ENCODE measurements at places on chromosomes 7 and 10. TPM values are rescaled to one million over a fixed set of nuclear protein-coding genes. Genes with fewer than 3 reads are reported as not detected.

GRCh38 chr7:1388703-1389335 lies 70.5 kb downstream of the MICALL2 start:
- peak; percentile 53 for DNase-seq
- no peak overlapping the region for H3K4me3 ChIP-seq
- H3K4me1 ChIP-seq: no peaks in the 10 kb centered on the region
- peaks cover 97% of the 10 kb centered on the region for H3K27me3 ChIP-seq
- H3K36me3 ChIP-seq: no peaks in the 10 kb centered on the region

Gene SPDYE6
- polyA plus RNA-seq: not detected

DNA sequence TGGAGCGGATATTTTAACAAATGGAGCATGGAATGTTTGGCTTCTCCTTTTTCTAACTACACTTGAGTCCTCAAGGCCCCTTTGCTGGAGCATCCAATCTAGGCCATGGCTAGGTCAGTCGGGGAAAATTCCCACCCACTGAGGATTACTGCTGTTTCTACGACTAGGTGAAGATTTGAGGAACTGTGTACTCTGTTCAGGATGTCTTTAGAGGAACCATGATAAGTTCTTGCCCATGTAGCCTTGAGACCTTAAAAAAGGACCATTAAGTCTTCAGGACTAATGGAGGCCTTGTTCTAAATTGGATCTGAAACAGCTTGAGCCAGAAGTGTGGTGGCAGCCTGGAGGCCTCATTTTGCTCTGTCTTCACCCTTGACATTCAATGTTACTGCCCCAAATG lies 6.2 kb downstream of the AGK start:
- H3K4me3 ChIP-seq: no peak overlapping the region
- peaks cover 32% of the 10 kb centered on the region for H3K36me3 ChIP-seq
- no peaks in the 10 kb centered on the region for H3K27me3 ChIP-seq
- H3K4me1 ChIP-seq: peaks cover 2% of the 10 kb centered on the region
- no peak overlapping the region for H3K27ac ChIP-seq

Gene SFRP5
- polyA plus RNA-seq: not detected

DNA sequence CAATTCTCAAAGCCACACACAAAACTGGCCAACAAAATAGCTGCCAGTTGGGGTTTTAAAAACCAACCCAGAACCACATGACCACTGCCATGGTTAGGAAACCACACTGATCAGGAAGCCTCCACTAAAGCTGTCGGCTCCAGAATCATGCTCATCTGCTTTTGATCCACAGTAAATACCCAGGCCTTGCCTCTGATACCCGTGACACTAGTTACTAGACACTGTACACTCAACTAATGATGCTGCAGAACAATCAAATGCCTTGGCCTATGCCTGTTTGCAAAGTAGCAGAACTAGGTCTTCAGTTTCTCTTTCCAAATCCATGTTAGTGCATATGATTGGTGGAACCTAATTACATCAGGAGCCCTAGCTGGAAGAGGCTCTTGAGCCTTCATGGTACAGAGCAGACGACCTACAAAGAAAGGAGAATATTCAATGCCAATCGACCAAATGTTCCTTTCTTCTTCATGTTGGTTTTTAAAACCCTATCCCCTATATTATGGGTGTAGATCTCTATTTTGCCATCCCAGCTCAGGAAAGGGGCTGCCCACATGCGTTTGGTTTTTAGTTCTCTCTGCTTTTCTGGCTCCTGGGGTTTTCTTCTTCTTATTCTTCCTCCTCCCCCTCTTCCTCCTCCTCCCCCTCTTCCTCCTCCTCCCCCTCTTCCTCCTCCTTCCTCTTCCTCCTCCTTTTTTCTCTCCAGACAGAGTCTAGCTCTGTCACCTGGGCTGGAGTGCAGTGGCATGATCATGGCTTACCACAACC lies 76.6 kb downstream of the CNNM2 start:
- no peaks in the 10 kb centered on the region for H3K36me3 ChIP-seq
- DNase-seq: no peak
- peaks cover 2% of the 10 kb centered on the region for H3K4me1 ChIP-seq
- no peak overlapping the region for H3K4me3 ChIP-seq

DNA sequence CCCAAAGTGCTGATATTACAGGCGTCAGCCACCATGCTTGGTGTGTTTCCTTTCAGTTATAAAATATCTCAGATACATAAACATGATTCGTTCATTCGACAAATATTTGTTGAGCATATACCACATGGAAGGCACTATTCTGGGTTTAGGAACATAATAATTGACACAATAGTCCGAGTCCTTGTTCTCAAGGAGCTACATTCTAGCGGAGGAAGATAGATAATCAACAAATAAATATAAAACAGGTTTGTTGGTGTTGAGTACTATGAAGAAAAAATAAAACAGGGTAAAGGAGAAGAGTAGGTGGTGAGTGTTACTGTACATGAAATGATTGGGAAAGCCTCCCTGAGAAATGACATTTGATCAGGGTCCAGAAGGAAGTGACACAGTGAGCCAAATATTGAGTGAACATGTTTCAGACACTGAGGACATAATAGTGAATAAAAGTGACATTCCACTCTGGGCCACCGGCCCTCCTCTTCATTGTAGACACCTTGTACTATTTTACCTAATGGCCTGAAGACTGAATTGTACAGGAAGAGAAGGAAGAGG lies 6.9 kb upstream of the HILPDA start:
- no peaks in the 10 kb centered on the region for H3K27me3 ChIP-seq
- H3K36me3 ChIP-seq: no peaks in the 10 kb centered on the region
- H3K4me1 ChIP-seq: no peaks in the 10 kb centered on the region
- no peak overlapping the region for H3K4me3 ChIP-seq

- no peak overlapping the region for H3K4me3 ChIP-seq
- H3K27ac ChIP-seq: no peak overlapping the region
- DNase-seq: no peak
- H3K27me3 ChIP-seq: no peaks in the 10 kb centered on the region
These were observed 3.3 kb downstream of the PLEKHS1 start for GRCh38 chr10:113754768-113755167.

GRCh38 chr7:3463696-3464095 lies 162.6 kb downstream of the SDK1 start:
- DNase-seq: no peak
- no peak overlapping the region for H3K27ac ChIP-seq
- H3K36me3 ChIP-seq: no peaks in the 10 kb centered on the region
- no peaks in the 10 kb centered on the region for H3K27me3 ChIP-seq
- peaks cover 2% of the 10 kb centered on the region for H3K4me1 ChIP-seq

GRCh38 chr10:13724484-13724883 lies 137.7 kb downstream of the PRPF18 start:
- H3K27ac ChIP-seq: no peak overlapping the region
- no peak for DNase-seq
- H3K4me3 ChIP-seq: no peak overlapping the region
- peaks cover 17% of the 10 kb centered on the region for H3K36me3 ChIP-seq
- H3K4me1 ChIP-seq: peaks cover 3% of the 10 kb centered on the region

GRCh38 chr10:44853148-44853734 lies 57.9 kb upstream of the TMEM72 start:
- H3K4me1 ChIP-seq: no peaks in the 10 kb centered on the region
- no peaks in the 10 kb centered on the region for H3K36me3 ChIP-seq
- peaks cover under 1% of the 10 kb centered on the region for H3K27me3 ChIP-seq
- no peak overlapping the region for H3K27ac ChIP-seq

DNA sequence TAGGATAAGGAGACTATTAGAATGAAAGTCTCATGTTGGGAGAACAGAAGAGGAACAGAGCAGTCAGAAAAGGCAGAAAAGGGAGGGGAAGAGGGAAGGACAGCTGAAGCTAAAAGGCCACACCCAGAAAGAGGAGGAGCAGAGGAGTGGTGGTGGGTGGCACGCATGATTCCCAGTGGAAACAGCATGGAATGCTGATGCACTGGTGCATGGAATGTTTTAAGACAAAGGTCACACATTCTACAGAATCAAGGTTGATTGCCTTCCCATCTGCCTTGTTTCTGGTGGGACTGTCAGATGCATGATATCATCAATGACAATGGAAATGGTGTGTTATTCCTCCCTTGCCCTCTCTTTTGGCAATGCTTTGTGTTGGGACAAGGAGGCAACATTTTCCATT lies 285.4 kb upstream of the MKI67 start:
- no peak overlapping the region for H3K27ac ChIP-seq
- H3K4me1 ChIP-seq: no peaks in the 10 kb centered on the region
- no peaks in the 10 kb centered on the region for H3K27me3 ChIP-seq
- H3K4me3 ChIP-seq: no peak overlapping the region

Gene FANK1
- 13.6 TPM for polyA plus RNA-seq

DNA sequence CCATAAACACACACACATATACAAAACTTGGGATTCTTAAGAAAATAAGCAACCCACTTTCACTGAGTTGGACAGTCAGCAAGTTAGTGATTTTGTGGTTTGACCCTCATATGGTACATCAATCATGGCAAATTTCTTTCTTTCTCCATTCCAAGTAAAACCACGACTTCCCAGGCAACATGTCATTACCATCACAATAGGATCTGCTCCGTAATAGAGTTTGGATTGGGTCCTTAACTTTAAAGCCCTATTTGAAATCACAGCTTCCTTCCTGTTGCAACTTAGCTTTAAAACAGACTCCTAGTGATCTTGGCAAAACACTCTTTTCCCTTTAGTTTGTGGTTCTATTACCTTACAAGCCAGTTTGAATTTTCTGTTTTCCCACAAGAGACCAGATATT lies 483.6 kb downstream of the INHBA start:
- no peaks in the 10 kb centered on the region for H3K27me3 ChIP-seq
- H3K27ac ChIP-seq: no peak overlapping the region
- DNase-seq: no peak

Gene KNDC1
- 1.4 TPM for polyA plus RNA-seq

DNA sequence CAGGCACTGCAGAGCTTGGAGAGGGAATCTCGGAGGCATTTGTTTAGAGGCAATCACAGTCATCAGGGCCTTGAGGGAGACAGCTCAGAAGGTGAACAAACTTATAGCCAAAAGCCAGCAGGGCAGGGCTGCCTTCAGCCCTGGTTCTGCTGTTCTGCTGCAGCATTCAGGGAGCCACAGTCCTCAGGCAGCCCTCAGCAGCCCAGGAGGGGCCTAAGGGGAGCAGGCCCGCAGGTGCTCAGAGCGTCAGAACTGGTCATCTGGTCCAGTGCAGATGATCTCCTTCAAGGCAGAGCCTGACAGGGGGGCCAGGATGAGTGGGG lies 84.7 kb downstream of the ARHGAP22 start:
- peaks cover 29% of the 10 kb centered on the region for H3K4me1 ChIP-seq
- no peak overlapping the region for H3K4me3 ChIP-seq
- H3K27me3 ChIP-seq: no peaks in the 10 kb centered on the region

DNA sequence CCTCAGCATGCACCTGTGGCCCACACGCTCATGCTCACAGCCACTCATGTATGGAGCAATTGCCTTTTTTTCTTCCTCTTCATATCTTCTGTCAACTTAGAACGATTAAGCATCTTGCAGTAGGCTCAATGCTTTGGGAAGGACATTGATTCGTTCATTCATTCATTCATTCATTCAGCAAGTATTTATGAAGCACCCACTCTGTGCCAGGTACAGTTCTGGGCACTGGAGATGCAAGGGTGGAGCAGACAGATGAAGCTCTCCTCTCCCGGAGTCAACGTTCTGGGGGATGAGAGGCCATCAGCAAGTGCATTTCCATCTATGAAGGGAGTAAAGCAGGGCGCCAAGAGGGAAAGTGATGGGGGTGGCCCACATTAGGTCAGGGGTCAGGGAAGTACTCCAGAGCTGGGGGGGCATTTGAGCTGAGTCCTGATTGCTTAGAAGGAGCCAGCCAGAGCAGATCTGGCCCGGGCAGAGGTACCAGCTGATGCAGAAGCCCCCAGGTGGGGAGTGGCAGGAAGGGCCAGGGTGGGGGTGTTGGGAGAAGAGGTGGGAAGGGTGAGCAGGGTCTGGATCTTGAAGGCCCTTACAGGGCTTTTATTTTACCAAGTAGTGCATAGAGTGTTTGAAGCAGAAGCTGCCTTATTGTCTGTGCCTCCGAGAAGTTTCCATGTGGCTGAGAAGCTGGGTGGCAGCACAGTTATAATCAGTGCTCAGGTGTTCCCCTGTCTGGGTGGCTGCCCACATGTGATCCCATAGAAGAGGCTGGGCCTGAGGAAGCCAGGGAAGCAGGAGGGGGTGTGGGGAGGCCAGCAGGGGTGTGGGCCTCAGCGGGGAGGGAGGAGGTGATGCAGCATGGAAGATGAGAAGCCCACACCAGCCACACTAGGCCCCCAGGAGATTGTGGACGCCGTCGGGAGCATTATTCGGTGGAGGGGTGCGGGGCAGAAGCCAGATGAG lies 36.2 kb downstream of the CHST3 start:
- H3K36me3 ChIP-seq: no peaks in the 10 kb centered on the region
- DNase-seq: no peak
- no peaks in the 10 kb centered on the region for H3K27me3 ChIP-seq
- peaks cover 38% of the 10 kb centered on the region for H3K4me1 ChIP-seq
- H3K4me3 ChIP-seq: no peak overlapping the region

All from SK-N-SH (cell line).